GM12891 (cell line): ENCODE measurements at places on chromosomes 7 and 10.

DNA sequence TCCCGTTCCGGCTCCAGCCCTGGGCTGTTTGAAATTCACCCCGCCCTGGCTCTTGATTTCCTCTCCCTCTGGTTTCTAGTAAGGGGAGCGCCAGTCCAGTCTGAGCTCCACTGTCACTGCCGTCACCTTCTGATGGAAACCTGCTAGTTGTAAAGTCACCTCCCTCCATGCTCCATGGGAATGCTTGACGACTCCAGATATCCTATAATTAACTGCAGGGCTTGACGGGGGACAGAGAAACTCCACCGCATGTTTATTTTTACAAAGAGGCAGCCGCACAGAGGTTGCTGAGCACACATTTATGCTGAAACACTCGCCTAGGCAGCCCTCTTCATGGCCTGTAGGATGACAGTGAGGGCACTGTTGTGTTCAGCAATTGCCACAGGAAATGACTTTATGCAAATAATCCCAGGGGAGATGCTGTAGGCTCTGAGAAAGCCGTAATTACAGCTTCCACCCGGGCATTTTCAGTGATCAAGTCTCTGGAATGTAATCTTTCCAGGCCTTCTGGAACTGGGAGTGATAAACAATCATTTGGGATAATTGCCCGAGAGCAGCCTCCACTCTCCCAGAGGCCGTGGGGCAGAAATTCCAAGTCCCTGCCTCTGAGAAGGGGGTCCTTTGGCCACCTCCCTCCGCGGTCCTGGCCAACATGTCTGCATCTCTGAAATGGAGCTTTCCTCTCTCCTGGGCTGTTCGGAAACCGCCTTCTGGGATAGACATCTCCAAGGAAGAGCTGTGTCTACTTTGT lies 300.5 kb downstream of the KLF6 start:
- no peak for DNase-seq

DNA sequence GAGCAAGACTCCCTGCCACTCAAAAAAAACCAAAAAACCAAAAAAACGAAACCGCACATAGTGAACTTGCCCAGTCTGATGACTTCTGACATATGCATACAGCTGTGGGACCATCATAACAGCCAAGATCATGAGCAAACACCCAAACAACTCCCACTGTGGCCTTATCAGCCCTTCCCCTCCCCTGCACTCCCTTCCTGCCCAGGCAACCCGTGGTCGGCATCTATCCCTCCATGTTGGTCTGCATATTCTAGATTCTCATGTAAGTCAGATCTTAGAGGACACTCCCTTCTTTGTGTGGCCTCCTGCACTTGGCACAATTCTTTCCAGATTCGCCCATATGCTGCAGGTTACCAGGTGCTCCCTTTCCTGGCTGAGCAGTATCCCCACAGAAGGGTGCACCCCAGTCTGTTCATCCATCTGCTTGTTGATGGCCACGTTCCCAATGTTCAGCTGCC lies 72.8 kb downstream of the GNA12 start:
- DNase-seq, result no peak

DNA sequence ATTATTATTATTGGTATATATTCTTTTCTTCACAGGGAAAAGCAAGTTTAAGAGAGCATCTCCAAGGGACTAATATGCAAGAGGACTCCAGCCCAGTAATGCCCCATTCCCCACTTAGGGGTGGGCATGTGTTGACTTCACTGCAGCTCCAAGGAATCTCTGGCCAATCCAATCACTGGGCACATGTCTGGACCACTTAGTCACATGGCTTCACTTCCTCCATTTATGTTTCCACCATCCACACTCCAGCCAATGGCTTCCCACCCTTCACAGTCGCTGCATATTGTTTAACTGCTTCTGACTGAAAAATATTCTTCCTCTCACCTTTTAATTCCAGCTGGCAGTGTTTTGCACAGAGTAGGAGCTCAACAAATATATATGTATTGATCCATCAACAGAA lies 43.6 kb downstream of the FBXL13 start:
- no peak for DNase-seq

DNA sequence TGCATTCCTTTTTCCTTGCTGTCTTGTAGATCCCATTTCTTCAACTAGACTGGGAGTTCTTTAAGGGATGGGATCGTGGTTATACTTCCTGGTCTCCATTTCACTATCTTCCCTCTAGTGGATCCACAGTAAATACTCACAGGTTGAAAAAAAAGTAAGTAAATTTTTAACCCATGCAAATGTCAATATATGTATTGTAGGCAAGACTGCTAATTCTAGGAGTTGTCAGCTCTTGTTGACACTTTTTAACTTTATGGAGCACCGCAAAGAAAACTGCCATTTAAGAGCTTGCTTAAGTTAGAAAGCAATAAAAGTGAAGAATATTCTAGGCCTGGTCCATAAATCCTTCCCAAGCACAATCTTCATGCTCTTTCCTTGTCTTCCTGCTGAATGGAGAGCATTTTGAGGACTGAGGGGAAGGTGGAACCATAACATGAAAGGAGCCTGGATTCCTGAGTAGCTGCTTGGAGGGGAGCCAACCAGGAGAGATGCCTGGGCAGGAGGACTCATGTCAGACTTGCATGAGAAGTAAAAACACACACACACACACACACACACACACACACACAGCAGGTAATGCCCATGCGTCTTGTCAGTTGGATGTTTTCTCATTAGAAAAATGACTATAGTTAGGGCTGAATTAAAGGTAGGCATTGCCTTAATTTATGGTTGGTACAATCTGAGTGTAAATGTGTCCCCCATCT lies 32.2 kb downstream of the VWA2 start:
- no peak for DNase-seq

- DNase-seq, result no peak
Observed at GRCh38 chr10:51503378-51503777, 196.0 kb downstream of the CSTF2T start.

GRCh38 chr10:100743626-100744135 lies 1.7 kb upstream of the PAX2 start:
- DNase-seq, result no peak

- DNase-seq, result no peak
Observed at GRCh38 chr7:37694208-37695094, 10.9 kb downstream of the GPR141 start.

GRCh38 chr10:118568327-118568848 lies 27.1 kb downstream of the PRLHR start:
- DNase-seq, result peak; percentile 27

GRCh38 chr10:47237316-47238260 lies 62.4 kb upstream of the GDF10 start:
- DNase-seq, result no peak

GRCh38 chr10:11854301-11854700 lies 31.1 kb downstream of the PROSER2 start:
- no peak for DNase-seq

GRCh38 chr10:23981520-23982309 lies 227.2 kb upstream of the KIAA1217 start:
- no peak for DNase-seq

DNA sequence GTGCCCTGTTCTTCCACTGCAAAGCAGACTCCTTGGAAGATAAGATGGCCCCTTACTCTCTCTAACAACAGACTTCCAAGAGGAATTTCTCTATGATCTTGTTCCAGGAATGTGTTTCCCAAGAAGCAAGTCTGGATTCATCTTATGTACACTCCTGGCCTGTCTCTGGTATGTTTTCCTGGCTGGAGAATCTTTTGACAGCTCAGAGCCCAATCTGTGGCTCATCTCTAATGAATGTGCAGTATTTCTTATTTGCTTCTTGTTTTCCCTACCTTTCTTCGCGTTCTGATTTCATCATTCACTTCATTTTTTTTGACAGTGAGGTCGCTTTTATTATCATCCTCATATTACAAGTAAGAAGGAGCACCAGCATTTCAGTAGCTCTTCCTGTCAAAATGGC lies 53.0 kb upstream of the PITRM1 start:
- DNase-seq, result no peak

- DNase-seq, result no peak
Observed at GRCh38 chr7:114659409-114660125, 245.0 kb downstream of the FOXP2 start.

DNA sequence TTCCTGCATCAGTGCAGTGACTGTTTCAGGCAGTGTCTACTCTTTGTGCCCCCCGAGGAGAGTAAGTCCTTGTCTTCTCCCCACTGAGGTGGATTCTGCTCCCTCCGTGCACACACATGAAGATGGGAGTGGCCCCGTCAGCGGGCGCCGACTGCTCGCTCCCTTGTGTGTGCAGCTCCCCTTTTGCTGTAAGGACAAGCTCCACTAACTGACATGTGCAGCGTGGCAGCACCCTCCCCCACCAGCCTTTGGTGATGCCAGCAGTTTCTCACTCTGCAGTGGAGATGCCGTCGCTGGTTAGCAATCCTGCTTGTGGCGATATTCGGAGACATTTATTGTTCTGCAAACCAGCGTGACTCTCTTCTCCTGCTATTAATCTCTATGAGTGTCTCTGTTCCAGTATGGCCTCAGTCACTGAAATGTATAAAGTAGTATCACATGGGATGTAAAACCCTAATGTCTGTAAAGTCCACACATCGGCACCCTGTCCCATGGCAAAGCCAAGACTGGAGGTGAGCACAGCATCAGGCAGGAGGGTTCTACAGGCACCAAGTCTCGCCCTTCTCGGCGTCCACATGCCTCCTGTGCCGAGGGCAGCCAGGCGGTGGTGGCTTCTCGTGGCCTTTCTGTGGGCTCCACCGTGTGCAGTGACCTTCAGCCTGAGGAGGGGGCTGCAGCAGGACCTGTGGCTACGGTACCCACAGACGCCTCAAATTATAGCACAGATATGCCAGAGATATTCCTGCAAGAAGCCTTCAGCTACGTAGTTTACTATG lies 202.7 kb downstream of the EBF3 start:
- DNase-seq, result no peak

GRCh38 chr10:88953662-88954061 lies 1.1 kb upstream of the ACTA2 start:
- no peak for DNase-seq

DNA sequence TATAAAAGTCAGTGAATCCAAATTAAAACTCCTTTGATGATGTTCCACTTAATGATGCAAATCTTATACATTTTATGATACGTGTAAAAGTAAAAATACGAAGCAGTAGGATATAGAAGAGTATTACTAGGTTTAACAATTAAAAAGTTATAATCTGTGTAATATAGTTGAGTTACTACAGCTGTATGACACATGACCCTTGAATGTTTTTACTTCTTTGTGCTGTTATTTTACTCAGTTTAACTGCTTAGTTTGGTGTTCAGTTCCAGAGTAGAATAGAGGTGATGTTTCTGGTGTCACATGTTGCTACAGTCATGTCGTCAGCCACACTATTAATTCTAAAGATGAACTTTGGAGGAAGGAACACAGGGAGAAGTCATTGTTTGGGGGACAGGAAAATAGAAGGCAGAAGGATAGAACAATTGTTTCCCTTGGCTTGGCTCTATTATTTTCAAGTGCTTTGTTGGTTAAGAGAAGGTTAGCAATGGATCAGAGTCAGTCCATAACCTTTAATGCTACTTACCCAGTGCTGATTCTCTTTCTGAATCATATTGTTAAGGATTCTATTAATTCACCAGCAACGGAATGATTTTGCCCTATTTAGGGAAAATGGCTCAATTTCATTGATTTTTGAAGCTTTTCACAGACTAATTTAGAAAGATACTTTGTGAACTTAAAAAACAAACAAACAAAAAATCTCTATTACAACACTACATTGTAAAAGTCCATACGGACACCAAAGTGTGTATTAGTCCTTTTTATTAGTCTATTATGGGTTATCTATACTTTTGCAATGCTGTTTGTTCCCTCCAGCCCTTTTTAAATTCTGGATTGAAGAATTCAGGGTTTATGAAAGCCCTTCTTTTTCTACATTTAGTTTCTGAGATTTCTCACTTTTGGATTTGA lies 73.4 kb downstream of the CPED1 start:
- DNase-seq, result no peak

DNA sequence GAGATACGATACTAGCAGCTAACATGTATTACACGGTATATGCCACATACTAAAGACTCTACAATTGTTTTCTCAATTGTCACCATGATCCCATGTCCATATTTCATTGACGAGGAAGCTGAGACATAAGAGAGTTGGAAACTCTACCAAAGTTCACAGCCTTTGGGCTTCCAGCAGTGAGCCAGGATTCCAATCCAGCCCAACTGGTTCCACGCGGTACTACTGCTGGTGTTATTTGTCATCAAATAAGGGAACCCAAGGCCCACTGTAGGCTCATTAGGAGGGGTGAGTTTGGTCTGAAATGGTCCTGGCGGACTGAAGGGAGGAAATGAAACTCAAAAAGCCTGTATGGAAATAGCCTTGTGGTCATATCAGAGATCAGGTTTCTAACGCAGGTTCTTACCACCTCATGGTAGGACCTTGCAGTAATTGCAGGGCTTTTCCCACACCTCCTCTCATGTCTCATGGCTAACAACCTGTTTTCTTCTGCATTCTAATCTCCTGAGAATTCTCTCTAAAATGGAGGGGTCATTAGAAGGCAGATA lies 814.6 kb downstream of the LRMDA start:
- no peak for DNase-seq

- DNase-seq, result peak; percentile 92
Observed at GRCh38 chr7:129210256-129210988, 14.4 kb upstream of the AHCYL2 start.

- DNase-seq, result no peak
Observed at GRCh38 chr7:100157334-100158228, 942 bp downstream of the TRAPPC14 start.

DNA sequence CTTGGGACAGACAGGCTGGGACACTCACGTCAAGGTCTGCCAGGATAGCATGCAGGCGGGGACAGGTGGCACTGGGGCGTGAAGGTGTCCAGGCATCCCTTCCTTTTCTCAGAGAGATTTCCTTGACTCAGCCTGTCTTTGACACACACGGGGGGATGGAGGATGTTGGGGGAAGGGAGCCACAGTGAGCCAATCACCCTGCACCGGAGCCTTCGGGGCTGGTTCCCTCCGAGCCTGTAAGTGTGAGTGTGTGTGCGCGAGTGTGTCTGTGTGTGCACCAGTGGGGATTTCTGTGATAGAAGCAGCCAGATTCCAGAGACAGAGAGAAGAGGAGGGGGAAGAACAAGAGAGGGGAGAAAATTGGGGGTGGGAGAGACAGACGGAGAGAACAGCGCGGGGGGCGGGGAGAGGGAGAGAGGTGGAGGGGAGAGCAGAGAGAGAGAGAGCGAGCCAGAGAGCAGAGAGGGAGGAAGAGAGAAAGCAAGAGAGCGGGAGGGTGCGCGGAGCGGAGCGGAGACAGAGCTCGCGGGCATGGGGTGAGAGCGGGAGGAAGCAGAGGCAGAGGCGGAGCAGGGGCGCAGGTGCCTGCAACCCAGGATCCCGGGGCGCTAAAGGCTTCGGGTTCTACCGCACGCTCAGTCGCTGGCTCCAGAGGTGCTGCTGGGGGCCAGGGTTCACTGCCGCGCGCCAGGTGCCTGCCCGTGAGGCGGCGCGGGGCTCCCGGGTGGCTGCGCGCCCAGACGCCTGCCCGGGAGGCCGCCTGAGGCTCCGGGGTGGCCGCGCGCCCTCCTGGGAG lies 466 bp upstream of the GPR26 start:
- no peak for DNase-seq
